ENCODE measurements at places on chromosomes 2 and 18.

- DNase-seq = no peak
Measured at GRCh38 chr2:10900216-10901109, 11.3 kb upstream of the KCNF1 start.

GRCh38 chr2:36413218-36413617 lies 57.6 kb downstream of the CRIM1 start:
- no peak for DNase-seq

DNA sequence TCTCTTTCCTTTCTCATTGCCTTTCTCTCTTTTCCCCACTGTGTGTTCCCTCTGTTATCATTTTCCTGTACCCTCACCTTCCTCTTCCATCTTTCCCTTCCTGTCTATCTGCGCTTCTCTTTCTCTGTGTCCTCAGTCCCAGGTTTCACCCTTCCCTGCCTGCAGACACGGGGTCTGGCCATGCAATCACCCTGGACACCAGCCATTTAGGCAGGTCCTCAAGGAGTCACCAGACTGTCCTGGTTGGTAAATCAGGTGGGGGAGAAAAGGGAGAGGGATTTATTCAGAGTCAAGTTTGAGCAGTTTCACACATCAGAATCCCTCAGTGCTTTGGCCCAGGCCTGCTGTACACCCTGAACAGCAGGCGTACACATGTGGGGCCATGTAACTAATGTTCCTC lies 169.3 kb downstream of the ANKRD30B start:
- no peak for DNase-seq

GRCh38 chr2:186841940-186842339 lies 7.0 kb downstream of the ZSWIM2 start:
- DNase-seq = no peak

DNA sequence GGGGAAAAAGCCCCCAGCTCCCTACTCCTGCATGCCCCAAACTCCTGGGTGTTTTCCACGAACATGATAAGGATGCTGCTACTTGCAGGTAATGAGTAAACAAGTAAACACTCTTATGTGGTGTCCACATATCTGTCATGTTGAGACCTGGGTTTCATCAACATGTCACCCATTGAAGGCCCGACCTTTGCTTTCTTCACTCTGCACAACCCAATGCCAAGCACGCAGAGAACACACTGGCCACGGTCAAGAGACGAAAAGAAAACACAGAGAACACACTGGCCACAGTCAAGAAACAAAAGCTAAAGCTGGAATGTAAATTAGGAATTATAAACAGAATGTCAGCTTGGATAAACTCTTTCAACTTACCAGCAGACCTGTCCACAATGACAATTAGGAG lies 143.1 kb downstream of the TTC32 start:
- no peak for DNase-seq

DNA sequence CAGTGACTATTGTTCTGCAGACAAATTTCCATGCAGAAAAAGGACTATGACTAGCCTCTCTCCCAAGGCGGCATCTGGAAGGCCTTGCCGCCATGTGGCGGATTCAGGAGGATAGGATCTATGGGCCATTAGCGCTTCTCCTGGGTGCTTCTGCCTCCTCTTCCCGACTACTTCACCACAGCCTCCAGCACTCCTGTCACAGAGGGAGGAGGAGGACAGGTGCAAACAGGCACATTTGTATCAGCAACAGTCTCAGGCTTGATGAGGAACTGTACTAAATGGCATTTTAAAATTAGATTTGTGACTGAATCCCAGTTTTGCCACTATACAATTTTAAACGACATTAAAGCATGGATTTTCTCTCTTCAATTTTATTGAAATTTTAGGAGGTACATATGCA lies 114.9 kb downstream of the NOL10 start:
- no peak for DNase-seq

DNA sequence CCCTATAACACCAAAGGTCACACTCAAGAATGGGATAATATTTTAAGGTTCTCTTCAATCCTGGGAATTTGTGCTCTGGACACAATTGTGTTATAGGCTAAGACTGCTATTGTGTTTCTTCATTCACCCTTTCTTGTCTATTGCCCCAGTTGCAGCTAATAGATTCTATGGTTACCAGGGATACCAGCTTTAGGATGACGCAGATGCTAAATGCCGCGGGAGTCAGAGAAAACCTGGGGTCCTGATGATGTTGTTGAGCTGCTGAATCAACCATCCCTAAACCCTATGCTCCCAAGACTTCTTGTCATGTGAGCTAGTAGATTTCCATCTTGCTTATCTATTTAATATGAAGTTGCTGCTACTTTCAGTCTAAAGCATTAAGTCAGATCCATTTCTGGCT lies 5.4 kb downstream of the CRYGD start:
- no peak for DNase-seq

DNA sequence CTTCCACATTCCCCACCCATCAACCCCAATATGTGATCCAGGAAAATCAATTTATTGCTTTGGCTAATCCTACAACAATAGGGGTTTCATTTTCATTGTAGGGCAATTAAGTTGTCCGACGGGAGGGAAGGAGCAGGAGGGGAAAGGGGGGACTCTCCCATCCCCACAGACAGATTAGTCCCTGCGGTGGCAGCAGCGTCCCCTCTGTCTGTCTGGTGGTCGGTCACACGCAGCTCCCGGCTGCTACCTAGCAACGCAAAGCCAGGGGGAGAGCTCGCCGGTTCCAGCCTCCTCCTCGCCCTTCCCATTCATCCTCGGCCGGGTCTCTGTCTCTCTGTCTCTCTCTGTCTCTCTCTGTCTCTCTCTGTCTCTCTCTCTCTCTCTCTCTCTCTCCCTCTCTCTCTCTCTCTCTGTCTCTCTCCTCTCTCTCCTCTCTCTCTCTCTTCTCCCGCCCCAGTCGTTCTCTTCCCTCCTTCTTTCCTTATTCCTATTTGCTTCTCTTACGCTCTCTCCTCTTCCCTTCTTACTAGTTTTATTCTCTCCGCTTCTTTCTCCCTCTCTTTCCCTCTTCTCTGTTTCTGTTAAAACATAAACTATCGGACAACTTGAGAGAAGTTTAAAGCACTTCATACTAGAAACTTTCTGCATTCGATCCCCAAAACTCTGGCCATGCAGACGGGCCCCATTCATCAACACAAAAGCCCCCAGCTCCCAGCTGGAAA lies 1.2 kb downstream of the LRP2 start:
- DNase-seq = no peak
